ENCODE measurements at places on chromosomes 12 and 14.

- DNase-seq, result peak; percentile 45
These were observed 29.0 kb downstream of the PDE6H start for GRCh38 chr12:15001733-15002382.

- DNase-seq, result peak; percentile 15
These were observed 72.9 kb upstream of the LTA4H start for GRCh38 chr12:96108321-96108720.

- no peak for DNase-seq
These were observed 98.9 kb downstream of the ZFP36L1 start for GRCh38 chr14:68693926-68694325.

- no peak for DNase-seq
These were observed 55.1 kb downstream of the SFSWAP start for GRCh38 chr12:131765961-131766360.

- DNase-seq, result no peak
These were observed 186.1 kb downstream of the PLCZ1 start for GRCh38 chr12:18551701-18552100.

GRCh38 chr12:1093166-1093751 is 102.2 kb downstream of the ERC1 start:
- peak; percentile 76 for DNase-seq

GRCh38 chr14:90402016-90402415 is 5.2 kb downstream of the CALM1 start:
- no peak for DNase-seq

- no peak for DNase-seq
These were observed 2.4 kb downstream of the FICD start for GRCh38 chr12:108517288-108518100.

- no peak for DNase-seq
These were observed 116.3 kb downstream of the TMTC3 start for GRCh38 chr12:88258396-88258795.

DNA sequence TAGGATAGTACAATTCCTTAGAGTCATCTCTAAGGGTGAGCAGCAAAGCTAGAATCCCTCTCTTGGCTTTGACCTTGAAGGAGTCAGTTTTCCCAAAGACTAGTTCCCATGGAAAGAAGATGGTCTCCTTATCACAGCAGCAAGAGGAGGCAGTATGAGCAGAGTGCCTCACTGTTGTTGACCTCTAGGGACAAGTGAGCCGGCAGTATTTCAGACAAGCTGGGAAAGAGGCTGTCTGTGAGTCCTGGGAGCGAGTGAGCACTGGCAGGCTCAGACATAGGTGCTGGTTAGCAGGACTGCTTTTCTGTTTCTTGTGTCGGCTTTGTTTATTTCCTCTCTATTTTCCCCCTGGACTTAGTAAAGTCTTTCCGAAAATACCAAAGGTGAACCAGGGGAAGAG is 60.7 kb downstream of the NTF3 start:
- no peak for DNase-seq

DNA sequence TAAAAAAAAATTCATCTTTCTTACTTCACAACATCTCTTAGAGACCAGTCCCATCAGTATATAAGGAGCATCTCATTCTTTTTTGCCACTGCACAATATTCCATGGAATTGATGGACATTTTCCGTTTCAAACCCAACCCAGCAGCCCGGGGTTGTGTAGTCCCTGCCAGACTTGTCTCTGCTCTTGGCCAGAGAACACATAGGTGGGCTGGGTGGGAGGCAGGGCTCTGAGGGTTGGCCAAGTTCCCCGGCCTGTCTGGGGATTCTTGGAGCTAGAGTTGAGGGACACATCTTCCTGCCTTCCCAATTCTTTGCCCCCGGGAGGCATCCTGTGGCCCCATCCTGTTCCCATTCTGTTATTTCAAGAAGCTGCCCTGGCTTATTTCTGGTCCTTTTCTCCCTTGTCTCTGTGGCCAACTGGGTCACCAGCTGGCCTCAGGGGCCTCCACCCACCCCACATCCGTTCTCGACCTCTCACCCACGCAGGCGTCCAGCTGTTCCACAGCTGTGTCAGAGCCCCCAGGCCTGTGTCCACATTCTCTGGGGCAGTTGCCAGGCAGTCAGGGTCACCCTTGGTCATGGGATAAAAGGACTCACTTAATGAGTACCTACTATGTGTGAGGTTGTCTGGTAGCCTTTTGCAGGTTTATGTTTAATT is 52.0 kb upstream of the CCDC63 start:
- no peak for DNase-seq

- no peak for DNase-seq
These were observed 96.2 kb downstream of the FIGNL2 start for GRCh38 chr12:51752234-51752889.

- no peak for DNase-seq
These were observed 23.6 kb downstream of the ZNF664 start for GRCh38 chr12:123996581-123996980.

GRCh38 chr12:52232203-52232673 is 805 bp upstream of the KRT7 start:
- peak; percentile 50 for DNase-seq

DNA sequence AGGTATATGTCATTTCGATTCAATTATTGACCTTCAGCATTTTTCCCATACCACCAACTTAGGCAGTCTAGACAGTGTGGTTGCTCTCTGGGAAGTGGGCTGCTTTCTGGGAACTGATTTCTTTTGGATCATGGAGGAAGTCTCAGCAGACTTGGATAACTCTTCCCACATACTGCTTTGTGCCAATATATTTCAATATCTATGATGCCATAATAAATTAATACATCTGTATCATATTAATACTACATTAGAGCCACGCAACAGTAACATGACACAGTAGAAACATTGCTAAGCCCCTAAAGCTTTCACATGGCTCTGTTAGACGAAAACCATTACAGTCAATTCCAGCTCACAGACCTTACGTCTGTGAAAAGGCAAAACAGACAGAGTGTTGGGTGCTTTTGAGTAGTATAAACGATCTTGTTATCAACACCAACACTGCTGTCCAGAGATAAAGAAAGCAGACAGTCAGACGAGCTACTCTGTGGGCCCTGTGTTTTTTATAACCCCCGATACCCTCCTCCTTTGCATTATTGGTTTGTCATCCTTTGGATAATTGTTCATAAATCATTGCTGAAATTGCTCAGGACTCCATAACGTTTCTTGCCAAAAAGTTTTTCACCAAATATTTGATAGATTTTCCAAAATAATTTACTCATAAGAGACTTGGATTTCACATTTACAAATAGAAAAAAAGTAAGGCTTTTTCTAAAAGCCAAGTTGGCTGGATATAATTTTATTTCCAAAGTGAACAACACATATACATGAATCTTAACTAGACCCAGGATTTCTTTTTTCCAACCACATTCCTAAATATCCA is 439.7 kb downstream of the ADAMTS20 start:
- DNase-seq, result no peak

- no peak for DNase-seq
These were observed 103.6 kb upstream of the FLRT2 start for GRCh38 chr14:85426068-85426935.

GRCh38 chr14:22824711-22825359 is 4.9 kb upstream of the MRPL52 start:
- DNase-seq, result peak; percentile 17

DNA sequence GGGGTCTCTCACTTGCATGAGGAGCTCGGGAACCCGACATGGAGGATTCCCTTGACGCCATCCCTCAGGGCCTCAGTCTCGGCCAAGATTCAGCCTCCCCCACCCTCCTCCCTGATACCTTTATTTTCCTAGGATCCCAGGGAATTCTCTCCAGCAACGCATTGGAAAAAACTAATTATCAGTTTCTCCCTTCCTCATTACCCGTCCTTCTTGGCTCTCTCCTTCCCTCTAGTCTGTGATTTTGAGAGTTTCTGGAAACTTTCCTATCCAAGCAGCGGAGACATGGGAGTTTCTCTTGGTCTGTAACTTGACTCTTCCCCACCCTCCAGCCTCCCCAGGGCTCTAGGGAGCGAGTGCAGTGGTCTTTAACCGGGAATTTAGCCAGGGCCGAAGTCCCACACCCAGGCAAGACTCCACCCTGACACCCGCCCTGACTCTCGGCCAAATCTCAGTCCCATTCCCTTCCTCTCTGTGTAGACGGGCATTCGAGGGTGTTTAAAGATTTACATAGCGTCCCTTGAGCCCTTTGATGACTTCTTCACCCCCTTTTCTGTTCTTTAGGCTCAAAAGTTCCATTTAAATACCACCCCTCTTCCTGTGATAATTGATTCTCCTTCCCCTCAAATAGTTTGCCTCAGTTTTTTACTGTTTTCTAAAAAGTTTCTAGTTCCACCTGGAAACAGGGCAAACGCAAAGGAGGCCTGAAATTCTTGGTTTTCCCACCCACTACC is 6.7 kb downstream of the HOXC5 start:
- no peak for DNase-seq

GRCh38 chr14:56794088-56794556 is 16.2 kb downstream of the OTX2 start:
- peak; percentile 7 for DNase-seq

DNA sequence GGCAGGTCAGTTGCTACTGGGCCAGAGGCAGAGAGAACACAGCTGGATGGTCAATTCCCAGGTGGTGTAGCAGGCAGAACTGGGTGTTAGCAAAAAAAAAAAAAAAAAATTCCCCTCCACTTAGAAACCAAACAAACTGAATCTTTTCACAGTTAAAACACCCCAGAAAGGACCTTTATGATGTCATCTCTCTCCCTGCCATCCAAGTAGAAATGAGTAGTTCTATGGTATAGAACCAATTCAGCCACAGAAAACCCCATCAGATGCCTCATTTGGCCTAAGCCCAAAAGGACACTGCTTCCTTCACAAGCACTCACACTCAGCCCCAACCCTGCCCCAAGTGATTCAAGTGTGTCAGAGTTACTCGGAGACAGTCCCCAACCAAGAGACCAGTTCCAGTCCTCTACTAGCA is 230.8 kb downstream of the DPF3 start:
- no peak for DNase-seq

DNA sequence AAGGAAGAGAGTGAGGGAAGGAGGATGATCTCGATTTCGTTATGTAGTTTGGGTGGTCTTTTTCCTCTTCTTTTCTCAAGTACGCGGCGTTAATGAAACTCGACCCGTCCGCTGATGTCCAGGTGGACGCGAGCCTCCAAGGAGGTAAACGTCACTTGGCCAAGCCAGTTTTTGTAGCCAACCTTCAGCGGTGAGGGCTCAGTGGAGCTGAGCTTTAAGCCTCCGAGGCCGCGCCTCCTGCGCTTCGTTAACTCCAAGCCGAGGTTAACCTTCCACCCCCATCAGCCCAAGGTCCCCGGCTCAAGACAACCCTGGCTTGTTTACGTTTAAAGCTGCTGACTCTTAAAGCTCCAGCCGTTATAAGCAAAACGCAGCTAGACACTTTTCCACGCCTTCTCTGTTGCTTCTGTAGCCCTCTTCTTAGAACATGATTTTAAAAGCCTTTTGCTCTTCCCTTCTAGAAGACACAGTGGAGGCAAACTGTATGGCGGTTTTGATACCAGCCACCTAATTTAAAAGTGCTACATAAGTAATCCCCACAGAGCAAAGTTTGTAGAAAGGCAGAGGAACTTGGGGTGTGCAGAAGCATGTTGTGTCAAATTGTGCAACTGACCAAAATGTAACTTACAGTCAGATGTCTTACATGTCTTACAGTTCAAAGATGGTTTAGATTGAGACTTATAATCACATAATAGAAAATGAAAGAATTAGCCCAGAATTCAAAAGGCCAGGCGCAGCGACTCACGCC is 923 bp upstream of the ITPR2 start:
- DNase-seq, result peak; percentile 24

GRCh38 chr14:103161054-103161397 is 37.8 kb downstream of the TNFAIP2 start:
- no peak for DNase-seq

DNA sequence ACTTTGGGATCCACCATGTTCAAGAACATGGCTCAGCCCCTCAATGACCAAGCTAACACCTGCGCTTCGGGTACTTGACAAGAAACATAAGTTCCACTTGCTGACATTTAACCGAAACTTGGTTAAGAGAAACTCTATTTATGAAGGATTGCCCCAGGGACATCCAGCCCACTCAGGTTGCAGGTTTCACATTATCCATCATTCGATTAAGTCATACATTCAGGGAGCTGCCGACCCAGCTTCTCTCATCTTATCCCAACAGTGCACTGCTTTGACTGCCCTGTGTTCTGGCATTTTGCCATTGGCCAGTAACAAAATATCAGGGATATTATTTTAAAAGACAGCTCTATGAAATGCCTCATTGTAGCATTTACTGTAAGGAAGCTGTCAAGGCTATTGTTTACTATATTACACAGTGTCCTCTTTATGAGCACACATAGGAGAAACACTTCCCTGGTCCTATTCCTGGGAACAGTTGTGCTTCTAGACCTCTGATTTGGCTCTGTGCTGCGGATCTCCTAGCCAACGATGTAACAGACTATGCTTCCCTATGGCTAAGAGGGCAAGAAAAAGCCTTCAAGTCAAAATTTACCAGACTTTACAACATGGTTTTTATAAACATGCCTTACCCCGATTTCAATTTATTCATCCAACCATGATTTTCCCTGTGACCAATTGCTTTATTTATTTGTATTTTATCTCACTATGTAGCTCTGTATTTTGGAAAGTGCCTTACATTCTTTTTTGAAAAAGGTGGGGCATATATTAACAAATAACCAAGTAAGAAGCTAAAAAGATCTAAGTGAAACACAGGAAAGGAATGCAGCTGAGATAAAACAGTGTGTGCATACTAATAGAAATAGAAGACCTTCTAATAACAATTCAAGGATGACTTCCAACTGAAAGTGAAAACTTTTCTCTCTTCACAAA is 109.3 kb downstream of the ITPR2 start:
- DNase-seq, result peak; percentile 37

GRCh38 chr14:101740981-101741380 is 20.5 kb upstream of the PPP2R5C start:
- no peak for DNase-seq

GRCh38 chr14:98347686-98348085 is 924.3 kb downstream of the BCL11B start:
- no peak for DNase-seq

GRCh38 chr12:55227643-55228042 is 6.8 kb downstream of the OR10A7 start:
- no peak for DNase-seq

DNA sequence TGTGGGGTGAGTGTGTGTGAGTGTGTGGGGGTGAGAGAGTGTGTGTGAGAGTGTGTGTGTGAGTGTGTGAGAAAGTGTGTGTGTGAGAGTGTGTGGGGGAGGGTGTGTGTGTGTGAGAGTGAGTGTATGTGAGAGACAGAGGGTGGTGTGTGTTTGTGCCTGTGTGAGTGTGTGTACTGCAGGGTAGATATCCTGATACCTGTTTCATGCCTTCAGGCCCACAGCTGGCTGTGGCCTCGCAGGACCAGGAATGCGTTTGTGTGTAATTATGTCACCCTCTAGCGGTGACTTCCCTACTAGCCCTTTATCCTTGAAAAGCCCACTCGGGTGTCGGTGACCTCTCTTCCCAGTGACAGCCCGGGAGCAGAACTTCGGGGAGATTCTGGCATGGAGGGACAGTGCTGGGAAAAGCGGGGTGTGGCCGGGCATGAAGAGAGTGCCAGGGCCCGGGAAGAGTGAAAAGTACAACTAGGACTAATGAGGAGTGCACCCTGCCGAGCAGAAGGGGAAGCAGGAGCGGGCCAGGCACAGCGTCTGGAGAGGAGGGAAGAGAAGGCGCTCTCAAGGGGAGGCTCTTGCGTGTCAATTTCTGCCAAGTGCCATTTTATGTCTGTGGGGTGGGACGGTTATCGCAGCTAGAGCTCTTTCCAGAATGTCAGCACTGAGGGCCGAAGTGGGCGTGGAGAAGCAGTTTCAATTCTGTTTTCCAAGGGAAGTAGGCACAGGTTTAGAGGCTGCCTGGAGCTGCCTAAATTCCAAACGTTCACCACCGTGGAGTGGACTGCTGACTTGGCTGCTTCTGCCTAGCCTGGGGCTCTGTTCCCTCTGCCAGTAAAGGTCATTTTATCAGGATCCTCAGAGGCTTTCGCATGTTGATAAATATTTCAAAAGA is 11.0 kb upstream of the FBXL14 start:
- peak; percentile 91 for DNase-seq

Data from NCI-H69 (cell line).